Neuronal stem cell (in vitro differentiated cells): ENCODE measurements at places on chromosomes 6 and 20.

DNA sequence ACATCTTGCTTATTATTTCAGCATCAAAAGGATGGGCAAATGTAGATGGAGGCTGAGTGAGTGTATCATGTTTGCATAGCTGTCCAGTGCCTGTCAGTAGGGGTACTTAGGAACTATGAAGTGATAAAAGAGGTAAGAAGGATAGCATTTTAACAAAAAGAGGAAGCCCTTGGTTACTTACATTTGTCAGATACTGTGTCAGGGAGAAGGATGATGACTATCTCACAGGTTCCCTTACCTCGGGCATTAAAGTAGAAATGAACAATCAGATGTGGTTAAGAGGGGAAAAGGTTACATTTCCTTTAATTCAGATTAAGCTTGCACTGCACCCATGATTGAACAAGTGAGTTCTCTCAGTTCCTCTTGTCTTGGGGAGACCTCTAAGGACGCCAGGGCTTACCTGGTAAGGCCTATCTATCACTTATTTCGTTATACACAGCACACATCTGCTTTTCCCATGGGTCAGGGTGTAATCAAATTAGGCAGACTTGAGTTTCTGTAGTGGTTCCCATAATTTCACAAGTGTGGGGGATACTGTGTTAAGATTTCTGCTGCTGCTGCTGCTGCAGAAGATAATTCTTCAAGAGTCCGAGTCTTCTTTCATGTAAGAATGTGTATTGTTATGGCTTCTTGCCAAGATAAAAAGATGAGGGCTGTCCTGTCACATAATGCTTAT lies 4.5 kb downstream of the FOXO3 start:
- DNase-seq: no peak

DNA sequence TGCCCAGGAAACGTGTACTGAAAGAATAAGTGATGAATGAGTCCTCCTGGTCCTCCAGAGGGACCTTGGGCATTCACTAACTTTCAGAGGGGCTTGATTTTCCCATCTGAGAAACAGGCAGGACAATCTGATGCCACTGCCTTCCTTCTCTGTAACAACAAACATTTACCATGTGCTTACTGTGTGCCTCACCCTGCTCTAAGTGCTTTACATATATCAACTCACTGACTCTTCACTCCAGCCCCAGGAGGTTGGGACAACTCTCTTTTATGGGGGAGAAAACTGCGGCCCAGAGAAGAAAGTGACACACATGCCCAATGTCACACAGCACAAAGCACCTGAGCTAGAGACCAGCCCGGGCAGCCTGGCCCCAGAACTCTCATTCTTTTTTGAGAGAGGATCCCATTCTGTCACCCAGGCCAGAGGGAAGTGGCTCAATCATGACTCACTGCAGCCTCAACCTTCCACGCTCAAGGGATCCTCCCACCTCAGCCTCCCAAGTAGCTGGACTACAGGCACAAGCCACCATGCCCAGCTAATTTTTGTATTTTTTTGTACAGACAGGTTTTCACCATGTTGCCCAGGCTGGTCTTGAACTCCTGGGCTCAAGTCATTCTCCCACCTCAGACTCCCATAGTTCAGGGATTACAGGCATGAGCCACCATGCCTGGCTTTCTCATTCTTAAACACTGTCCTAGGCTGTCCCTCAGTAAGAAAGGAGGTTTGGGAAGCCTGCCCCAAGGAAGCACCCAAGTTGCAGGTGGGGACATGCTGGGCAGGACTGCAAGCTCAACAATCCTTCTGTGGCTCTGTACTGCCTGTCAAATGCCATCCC lies 38.0 kb downstream of the NOL4L start:
- DNase-seq: no peak

- DNase-seq: no peak
Measured at GRCh38 chr6:15526212-15526701, 136.6 kb downstream of the DTNBP1 start.

DNA sequence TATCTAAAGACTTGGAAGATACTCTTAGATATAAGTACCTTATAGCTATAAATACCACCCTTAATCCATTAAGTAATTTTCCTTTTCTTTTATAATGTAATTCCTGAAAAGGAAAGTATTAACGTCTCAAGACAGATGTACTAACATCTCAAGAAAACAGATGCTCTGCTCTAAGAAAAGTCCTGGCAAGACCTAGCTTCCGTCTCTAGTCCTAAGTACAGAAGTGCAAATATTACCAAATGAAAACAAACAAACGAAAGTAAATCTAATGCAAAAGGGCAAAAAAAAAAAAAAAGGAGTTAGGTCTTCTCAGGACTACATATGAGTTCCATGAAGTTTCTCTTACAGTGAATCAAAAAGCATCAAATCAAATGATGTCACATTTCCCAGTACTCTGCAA lies 106.8 kb upstream of the PDE10A start:
- DNase-seq: no peak

GRCh38 chr6:70112716-70113115 lies 190.2 kb downstream of the COL9A1 start:
- DNase-seq: no peak

GRCh38 chr20:35277531-35278395 lies at the start of gene MMP24OS:
Gene MMP24OS (minus strand): TSS chr20:35278122. CDS start chr20:35277929, 193 bp downstream.
- peak; percentile 85 for DNase-seq

- no peak for DNase-seq
Measured at GRCh38 chr6:4021854-4022695, 56.9 kb downstream of the FAM217A start.

DNA sequence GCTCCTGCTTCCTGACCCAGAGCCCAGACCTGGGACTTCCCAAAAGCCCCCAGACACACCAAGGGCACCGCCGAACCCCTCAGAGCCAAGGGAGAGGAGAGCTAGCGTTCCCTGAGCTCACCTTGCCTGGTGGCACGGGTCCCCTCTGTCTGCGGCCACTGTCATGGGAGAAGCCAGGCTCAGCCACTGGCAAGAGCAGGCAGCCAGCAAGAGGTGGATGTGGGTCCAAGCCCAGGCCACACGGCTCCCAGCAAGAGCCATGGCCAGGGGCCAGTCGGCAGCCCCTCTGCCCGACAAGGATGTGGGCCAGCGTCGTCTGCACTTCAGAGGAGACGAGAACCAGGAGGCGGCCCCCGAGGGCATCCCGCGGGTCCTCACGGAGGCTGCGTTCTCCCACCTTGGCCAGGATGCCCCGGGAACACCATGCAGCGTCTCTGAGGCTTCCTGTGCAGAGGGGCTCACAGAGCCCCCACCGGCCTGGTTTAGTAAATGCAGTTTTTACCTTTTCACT lies 2.2 kb upstream of the PPDPF start:
- no peak for DNase-seq

DNA sequence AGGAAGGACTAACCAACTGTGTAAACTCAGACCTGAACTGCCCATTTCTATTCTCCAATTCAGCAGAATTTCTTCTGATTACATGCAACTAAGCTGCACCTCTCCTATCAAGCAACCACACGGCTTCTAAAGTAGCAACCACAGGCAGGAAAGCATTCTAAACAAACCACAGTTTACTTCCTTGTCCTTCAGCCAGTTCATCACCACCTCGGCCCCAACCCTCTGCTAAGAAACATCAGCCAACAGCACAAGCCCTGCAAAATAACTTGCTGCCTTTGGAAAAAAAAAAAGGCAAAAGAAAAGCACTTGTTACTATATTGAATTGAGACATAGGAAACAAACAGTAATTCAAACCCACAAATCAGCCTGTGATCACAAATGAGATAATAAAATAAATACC lies 140.3 kb downstream of the NFATC2 start:
- DNase-seq: no peak

DNA sequence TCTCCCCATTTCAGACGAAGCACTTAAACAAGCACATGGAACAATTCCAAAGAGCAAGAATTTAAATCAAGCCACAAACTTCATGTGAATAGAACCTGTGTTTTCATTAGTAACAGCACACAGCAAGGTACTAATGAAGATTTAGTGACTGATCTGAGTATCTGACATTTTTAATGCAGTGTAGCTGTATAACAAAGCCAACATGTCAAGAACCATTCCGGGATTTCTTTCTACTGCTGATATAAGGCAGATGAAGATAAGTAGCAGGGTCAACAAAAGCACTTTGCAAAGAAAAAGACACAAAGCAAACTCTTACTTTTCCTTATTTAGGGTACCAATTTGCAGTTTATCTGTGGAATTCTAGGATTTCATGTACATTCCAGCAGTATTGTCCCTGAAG lies 11.3 kb downstream of the SLC17A5 start:
- no peak for DNase-seq

DNA sequence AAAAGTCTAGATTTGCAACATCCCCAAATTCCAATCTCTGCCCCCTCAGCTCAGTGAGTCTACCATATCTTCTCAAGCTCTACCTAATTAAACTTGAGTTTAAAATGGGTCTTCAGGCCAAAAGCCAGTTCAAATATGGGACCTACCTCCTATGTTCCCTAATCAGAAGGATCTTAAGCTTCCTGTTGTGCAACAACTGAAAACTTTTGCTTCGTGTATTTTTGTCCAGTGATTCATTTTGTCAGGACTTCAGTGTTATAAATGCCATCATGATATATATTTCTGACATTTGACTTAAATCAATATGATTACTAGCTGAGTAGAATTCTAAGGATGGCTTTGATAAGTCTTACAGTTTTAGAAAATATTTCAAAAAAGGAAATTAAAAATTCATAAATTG lies 622.6 kb upstream of the PTCHD4 start:
- DNase-seq: no peak

- DNase-seq: no peak
Measured at GRCh38 chr6:126069449-126069848, 83.1 kb downstream of the TRMT11 start.

DNA sequence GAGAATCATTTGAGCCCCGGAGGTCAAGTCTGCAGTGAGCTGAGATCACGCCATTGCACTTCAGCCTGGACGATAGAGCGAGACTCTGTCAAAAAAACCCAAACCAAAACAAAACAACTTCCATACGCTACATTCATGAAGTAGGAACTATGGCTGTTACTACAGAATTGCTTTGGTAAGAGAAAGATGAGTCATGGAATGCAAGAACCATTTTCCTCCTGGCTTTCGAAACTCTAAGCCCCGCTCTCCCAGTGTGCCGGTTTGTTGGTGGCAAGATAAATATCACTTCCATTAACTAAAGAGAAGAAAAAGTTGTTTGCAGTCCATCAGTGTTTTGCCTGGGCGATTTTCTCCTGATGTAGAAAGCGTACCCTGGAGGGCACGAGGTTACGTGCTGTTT lies 61.3 kb downstream of the ZDHHC14 start:
- DNase-seq: no peak

- DNase-seq: no peak
Measured at GRCh38 chr6:48183178-48183577, 72.2 kb upstream of the PTCHD4 start.

DNA sequence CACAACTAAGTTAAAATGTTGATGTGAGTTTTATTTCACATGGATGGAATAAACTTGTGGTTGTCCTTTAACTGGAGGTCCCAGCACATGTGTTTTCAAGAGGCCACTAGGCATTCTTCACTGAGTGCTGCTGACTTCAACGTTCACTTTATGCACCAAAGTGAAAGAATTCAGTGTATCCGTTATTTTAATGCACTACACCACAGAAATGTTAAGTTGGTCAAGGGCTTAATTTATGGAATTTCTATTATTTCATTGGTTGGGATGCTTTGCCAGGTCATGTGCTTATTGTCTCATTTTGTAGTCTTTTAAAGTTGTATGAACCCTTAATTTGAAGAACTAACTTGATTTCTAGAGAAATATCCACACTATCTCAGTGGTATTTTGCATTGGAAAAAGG lies 106.4 kb downstream of the PPP1R14C start:
- DNase-seq: no peak

- no peak for DNase-seq
Measured at GRCh38 chr6:16199804-16200203, 38.6 kb upstream of the GMPR start.
